HCT116 (cell line): ENCODE measurements at places on chromosomes 1 and 21. TPM values are rescaled to one million over a fixed set of nuclear protein-coding genes. Genes with fewer than 3 reads are reported as not detected.

The HJV gene
- total RNA-seq: not detected

The NFASC gene
- total RNA-seq: 0.57 TPM

The PLEKHG5 gene
- 33.0 TPM for total RNA-seq

The SPRR2E gene
- not detected for total RNA-seq

The SLC1A7 gene
- not detected for total RNA-seq

The TFF2 gene
- total RNA-seq: not detected

The LCE1A gene
- not detected for total RNA-seq

The KCNQ4 gene
- 4.1 TPM for total RNA-seq

The F13B gene
- not detected for total RNA-seq

The KRTAP7-1 gene
- not detected for total RNA-seq

The HOOK1 gene
- 30.9 TPM for total RNA-seq

The RPTN gene
- not detected for total RNA-seq

The SLAMF8 gene
- total RNA-seq: not detected

The TNFRSF8 gene
- total RNA-seq: 0.17 TPM

The ANXA9 gene
- 2.7 TPM for total RNA-seq

The OLFM3 gene
- total RNA-seq: not detected

The MTARC2 gene
- total RNA-seq: 16.6 TPM

The FNDC10 gene
- total RNA-seq: 8.4 TPM

The C8A gene
- 0.10 TPM for total RNA-seq

The LRRC39 gene
- total RNA-seq: 0.54 TPM

The SH3D21 gene
- 9.3 TPM for total RNA-seq

The LCA5L gene
- total RNA-seq: 1.9 TPM

The IL20 gene
- total RNA-seq: not detected

The LAX1 gene
- 0.12 TPM for total RNA-seq

The SFN gene
- total RNA-seq: 245 TPM
